ENCODE measurements at places on chromosomes 16 and 17.

GRCh38 chr16:50390914-50391716, 22.3 kb upstream of the BRD7 start:
- DNase-seq: no peak

GRCh38 chr17:8300627-8301242, 5.5 kb upstream of the SLC25A35 start:
- peak; percentile 34 for DNase-seq

- DNase-seq: no peak
Measured at GRCh38 chr17:35786941-35787432, 8.5 kb downstream of the MMP28 start.

DNA sequence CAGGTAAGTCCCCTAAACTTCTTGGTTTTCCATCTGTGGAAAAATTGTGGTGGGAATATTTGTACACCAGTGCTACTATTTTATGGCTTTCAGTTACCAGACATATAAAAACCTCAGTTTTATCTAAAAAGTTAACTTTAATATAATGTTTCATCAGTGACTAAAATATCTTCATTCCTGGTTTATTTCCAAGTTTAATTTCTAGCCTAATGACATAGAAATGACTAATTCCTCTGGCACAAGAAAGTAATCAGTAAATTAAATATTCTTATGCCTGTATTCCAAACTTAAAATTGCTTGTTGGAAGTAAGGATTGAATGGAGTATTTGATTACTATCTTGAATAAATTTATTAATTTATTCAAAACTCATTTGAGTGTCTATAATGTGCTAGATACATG, 757.0 kb downstream of the CDH11 start:
- no peak for DNase-seq

GRCh38 chr16:75676909-75677308, at the start of gene CPHXL2:
Gene CPHXL2 (minus strand): TSS chr16:75677009. CDS start chr16:75676999, 10 bp downstream.
- no peak for DNase-seq

GRCh38 chr16:57299719-57300386, 15.4 kb upstream of the PLLP start:
- DNase-seq: peak; percentile 80

- no peak for DNase-seq
Measured at GRCh38 chr17:75684924-75685323, 17.8 kb downstream of the SAP30BP start.

DNA sequence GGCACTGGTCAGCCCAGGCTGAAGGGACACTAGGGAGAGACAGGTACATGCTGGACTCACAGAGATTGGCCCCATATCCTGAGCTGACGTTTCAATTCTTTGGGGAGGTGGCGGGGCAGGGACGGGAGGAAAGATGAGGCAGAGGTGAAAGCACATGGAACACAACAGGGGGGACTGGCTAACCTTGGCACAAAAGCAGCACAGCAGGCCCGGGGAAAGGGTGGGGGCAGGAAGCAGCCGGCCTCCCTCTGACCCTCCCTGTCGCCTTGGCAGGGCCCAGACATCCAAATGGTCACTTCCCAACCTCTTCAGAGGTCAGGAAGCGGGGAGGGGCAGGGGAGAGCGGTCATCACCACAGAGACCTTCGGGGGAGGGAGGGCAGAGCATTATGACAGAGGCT, 6.6 kb downstream of the VAT1 start:
- DNase-seq: no peak

- no peak for DNase-seq
Measured at GRCh38 chr17:82665891-82666290, 17.6 kb upstream of the WDR45B start.

DNA sequence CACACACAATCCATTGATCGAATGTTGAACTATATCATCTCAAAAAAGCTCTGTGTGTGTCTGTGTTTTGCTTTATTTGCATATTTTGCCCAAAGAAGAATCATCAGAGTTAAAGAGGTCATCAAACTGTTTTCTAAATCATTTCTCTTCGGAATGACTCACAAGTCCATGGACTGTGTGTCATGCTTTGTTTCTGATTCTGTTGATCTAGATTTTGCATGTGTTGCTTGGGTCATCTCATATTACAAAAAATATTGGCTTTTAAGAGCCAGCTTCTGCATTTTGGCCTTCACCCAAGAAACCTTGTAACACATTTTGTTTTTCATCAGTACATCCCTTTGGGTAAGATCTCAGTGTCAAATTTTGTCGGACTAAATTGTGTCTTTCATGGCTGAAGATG, 471.2 kb upstream of the HSBP1 start:
- DNase-seq: no peak

DNA sequence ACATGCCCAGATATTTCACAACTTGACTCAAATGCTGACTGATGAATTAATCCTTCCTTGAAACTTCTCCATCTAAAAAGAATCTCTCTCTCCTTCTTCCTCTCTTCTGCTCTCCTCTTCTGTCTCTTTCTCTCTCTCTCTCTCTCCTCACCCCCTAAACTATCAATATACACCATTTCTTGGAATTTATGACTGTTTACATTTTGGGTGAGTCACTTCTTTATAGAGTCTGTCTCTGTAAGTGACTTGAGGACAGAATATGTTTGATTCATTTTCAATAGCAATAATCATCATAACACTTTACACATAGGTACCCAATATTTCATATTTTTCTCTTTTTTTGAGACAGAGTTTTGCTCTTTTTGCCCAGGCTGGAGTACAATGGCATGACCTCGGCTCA, 15.3 kb downstream of the OR3A1 start:
- DNase-seq: no peak

GRCh38 chr17:8707332-8708024, 37.2 kb downstream of the CCDC42 start:
- DNase-seq: no peak

- no peak for DNase-seq
Measured at GRCh38 chr16:28537964-28538732, 626 bp downstream of the NUPR1 start.

DNA sequence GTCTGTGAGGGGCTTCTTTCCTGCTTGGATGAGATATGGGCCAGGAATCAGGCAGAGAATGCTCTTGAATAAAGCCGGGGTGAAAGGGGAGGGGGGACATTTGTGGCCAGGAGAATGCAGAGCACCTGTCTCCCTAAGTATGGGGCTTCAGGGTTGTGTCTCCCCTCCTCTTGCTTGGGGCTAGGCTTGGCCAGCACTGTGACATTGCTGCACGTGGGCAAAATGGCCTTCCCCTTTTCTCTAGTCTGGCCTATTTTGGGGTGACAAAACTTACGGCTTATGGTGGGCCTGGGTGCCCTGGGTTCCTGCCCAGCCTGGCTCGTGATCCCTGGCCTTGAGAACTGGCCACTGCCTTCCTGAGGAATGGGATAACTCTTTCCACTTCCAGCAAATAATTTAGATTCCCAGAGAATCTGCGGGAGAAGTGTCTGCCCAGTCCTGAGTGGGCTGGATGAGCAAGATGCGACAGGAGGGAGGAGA, 5.6 kb downstream of the NFE2L1 start:
- DNase-seq: no peak

DNA sequence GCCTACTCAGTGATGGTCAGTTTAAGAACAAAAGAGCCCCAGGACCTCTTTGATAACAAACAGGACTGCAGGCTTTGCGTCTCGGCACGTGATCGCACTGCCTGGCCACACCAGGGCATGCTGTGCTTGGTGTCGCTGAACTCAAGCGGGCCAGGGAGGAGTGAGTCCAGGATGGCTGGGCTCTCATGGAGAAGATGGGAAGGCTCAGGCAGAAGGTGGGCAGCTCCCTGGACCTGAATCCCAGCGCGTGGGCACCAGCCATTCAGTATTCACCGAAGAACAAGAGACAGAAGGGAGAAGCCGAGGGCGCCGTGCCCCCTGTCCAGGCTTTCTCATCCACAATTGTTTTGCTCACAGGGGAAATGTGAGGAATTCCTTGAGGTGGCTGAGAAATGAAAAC, 11.9 kb downstream of the KATNB1 start:
- no peak for DNase-seq

- peak; percentile 80 for DNase-seq
Measured at GRCh38 chr17:29761040-29761761, 138.5 kb upstream of the CORO6 start.

- DNase-seq: no peak
Measured at GRCh38 chr17:81923302-81924260, 4.0 kb downstream of the MAFG start.

- no peak for DNase-seq
Measured at GRCh38 chr17:68777243-68777855, 176.2 kb upstream of the FAM20A start.

- no peak for DNase-seq
Measured at GRCh38 chr16:11495066-11495407, 91.7 kb downstream of the LITAF start.

DNA sequence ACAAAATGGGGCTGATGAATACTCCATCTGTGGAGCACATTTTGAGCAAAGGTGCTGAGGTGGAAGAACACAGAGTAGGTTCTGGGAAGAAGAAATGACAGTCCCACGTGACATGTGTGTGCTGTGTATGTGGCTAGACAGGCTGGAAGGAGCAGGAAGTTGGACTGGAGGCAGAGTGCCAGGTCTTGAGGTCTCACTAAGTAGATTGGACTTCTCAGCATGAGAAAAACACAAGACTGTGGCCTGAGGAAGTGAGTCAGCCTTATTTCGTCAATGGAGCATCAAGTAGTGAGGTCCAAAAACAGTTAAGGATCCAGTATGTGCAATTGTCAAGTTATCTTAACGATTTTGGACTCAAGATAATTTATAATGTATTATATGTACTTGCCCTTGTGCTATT, 736.5 kb downstream of the KCNJ2 start:
- no peak for DNase-seq

DNA sequence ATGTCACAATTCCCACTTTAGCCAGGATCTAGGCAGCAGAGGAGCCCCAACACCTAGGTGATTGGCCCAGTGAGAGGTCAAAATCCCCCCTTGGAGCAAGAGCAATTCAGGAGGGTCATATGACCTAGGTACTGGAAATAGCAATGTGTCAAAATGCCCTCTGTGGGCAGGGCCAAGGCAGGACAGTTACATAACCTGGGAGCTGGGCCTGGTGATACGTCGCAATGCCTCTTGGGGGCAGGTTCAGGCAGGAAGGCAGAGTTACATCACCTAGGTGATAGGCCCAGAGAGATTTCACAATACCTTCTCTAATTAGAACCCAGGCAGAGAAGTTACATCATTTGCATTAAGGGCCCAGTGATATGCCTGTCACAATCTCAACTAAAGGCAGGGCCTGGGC, 1906.3 kb downstream of the TP53TG3F start:
- no peak for DNase-seq

- DNase-seq: peak; percentile 9
Measured at GRCh38 chr17:77959126-77959925, 823 bp downstream of the TNRC6C start.

DNA sequence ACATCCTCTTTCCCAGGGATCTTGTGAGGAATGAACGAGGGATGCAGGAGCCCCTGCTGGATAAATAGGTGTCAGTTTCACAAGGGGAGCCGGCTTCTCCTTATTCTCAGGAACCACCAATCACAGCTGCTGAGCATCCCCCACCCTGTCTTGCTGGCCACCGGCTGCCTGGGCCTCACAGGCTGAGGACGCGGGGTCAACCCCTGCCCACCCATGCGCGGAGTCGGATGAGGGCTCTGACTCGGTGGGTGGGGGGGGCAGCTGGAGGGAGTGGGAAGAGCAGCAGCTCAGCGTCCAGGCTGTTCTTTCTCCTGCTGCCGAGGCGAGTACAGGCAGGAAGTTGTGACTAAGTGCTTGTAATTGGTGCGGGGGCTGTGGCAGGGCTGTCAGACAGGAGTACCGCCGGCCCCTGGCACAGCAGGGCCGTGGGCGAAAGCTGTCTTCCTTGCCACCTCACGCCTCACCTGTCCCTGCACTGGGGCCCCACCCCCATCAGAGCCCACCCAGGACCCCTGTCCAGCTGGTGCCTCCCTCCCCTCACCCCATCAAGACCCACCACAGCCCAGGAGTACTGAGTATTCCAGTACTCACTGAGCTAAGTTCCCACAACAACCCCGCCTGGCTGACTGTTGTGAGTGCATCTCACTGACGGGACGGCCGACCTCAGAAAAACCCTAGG, 11.0 kb upstream of the DPEP1 start:
- peak; percentile 65 for DNase-seq

DNA sequence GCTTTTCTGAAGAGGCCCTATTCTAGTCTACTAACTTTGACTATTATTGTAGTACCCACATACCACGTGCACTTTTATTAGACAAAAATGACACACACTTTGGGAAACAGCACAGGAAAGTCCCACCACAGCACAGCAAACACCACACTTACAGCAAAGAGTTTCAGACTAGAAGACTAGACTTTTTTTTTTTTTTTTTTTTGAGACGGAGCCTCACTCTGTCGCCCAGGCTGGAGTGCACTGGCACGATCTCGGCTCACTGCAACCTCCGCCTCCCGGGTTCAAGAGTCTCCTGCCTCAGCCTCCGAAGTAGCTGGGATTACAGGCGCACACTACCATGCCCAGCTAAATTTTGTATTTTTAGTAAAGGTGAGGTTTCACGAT, 20.1 kb downstream of the YWHAE start:
- no peak for DNase-seq

Data from activated T-cell treated with anti-CD3 and anti-CD28 coated beads for 4 hours (primary cell).